GM12865 (cell line): ENCODE measurements at places on chromosomes 1 and 21.

- no peak for DNase-seq
These were observed 32.5 kb upstream of the KIF1B start for GRCh38 chr1:10177876-10178275.

GRCh38 chr1:181113059-181113641 is 24.6 kb downstream of the IER5 start:
- DNase-seq: no peak

DNA sequence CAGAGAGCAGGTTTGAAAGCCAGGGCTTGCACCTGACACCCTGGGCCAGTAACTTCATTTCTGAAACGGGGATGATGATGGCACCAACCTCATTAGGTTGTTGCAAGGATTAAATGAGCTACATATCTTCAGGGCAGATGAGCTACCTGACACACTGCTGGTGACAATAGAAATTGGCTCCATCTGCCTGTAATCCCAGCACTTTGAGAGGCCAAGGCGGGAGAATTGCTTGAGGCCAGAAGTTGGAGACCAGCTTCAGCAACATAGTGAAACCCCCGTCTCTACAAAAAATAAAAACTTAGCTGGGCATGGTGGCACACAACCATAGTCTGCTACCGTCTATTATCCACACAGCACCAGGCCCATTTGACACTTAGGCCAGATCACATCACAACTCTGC is 6.3 kb upstream of the TTC39A start:
- DNase-seq: no peak

GRCh38 chr1:99439433-99440075 is 175.3 kb downstream of the PLPPR4 start:
- no peak for DNase-seq

DNA sequence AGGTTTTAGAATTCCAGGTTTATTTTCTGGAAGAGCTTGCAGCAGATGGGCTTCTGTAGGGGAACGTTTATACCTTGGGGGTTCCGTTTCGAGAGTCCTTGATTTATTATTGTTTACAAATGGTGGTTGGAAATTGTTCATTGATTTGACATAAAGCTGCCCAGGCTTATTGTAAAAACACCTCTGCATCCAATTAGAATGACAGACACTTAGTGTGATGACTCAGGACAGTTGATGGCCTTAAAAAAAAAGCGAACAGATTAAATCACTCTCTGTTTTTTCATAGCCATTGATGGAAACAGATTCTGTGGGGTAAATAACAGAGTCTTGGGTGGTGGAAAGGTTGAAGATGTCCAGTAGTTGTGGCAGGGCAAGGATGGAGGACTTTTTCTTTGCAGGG is 35.4 kb downstream of the GALNT2 start:
- no peak for DNase-seq

GRCh38 chr1:49197081-49197480 is 420.4 kb upstream of the BEND5 start:
- DNase-seq: no peak

DNA sequence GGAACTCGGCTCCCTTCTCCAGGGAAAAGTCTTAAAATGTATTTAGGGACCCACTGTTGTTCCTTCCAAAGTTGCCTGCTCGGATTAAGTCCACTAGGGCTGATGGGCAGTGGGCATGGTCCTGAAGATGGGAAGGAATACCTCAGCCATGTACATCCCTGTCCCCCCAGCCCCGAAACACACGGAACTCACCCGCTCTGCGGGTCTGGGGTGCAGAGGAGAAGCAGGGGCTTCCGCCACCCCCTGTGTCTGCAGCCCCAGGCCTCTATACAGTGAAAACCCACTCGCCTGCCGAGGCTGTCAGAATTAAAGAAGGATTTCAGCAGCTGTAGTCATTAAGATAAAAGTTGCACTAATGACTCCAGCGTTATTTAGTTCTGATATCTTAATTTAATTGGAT is 212.6 kb upstream of the VAMP3 start:
- no peak for DNase-seq

DNA sequence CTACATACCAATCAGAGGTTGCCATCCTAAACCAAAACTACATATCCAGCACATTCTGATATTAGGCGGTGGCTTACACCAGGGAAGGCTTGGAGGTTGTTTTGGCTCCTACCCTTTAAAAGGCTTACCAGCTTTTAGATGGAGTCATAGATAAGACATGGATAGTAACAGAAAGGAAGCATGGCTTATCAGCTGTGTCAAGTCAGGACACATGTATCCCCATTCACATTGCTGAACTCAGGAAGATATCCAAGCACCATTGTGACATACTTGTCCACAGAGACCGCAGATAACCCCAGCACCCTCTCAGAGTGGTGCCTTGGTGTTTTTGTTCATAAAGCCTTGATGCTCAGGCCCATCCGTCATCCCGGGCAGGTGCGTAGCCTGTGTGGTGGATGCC is 39.7 kb downstream of the ADARB1 start:
- DNase-seq: no peak

- no peak for DNase-seq
These were observed 882.4 kb upstream of the ADGRL2 start for GRCh38 chr1:80918380-80918779.

- DNase-seq: peak; percentile 35
These were observed 114.6 kb upstream of the KIAA0040 start for GRCh38 chr1:175307160-175307559.

- DNase-seq: no peak
These were observed 21.5 kb downstream of the PDPN start for GRCh38 chr1:13605159-13605558.

GRCh38 chr1:115454837-115455511 is 116.9 kb upstream of the NGF start:
- no peak for DNase-seq

DNA sequence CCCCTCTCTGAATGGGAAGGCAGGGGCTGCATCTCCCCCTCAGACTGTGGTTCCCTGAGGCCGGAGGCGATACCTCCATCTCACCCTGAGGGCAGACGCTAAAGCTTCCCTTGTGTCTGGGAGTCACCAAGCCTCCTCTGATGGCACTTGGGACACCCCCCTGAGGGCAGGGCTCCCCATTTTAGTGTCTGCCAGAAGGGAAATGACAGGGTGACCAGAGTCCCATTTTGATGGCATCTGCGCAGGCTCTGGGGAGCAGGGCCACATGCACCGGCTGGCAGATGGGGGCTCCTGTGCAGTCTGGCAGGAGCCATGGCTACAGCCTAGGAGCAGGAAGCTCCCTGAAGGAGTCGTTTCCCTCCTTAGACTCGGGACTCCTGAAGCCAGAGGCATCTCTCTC is 1.7 kb downstream of the S100A2 start:
- no peak for DNase-seq

DNA sequence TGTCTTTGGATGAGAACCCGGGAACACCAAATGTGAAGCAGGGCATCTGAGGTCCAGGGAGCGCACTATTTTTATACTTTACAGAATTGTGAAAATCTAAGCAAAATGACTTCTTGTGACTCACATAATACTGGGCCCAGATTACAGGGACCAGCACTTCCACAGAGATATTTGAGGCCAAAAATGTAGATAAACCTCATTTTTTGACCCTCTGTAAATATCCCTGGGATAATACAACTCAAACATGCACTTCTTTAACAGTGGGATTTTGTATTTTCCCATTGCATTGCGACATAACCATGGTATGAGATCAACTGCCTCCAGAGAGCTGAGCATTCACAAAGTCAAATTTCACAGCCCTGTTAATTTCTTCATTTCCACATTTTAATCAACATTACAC is 289.4 kb upstream of the ADGRL4 start:
- no peak for DNase-seq

DNA sequence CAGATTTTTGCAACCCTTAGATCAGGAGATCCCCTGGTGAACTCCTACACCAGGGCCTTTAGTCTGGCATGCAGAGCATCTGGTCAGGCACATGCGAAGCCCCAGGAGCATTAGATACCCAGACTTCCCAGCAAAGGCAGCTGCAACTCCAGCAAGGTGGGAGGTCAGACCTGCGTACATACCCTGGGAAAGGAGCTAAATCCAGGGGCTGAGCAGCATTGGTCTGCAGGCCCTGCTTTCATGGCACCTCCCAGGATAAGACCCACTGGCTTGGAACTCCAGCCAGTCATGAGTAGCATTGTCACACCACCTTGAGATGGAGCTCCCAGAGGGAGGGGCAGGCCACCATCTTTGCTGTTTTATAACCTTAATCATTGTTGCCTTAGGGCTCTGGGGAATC is 92.3 kb downstream of the KCNT2 start:
- DNase-seq: no peak

DNA sequence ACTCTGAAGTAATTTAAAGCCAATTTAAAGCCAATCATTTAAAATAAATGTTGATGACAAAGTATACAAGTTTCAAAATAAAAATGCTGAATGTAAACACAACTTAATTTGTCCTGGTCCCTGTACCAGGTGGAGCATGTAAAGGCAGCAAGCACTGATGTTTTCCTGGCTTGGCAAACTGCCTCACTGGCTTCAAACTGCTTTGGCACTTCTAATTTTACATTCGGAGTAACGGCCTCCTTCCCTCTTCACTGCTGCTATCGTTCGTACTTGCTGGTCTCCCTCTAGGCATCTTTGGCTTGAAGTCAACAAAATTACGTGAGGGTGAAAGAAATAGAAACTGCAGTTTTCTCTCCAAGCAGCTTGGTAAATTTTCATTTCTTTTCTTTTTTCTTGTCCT is 287.9 kb downstream of the LTN1 start:
- DNase-seq: no peak

GRCh38 chr1:108785264-108785663 is 38.8 kb downstream of the STXBP3 start:
- DNase-seq: no peak

- no peak for DNase-seq
These were observed 35.2 kb upstream of the CTPS1 start for GRCh38 chr1:40944326-40944725.

GRCh38 chr1:236336084-236336483 is 54.3 kb upstream of the ERO1B start:
- DNase-seq: no peak

GRCh38 chr1:168285521-168285790 is 4.8 kb downstream of the TBX19 start:
- DNase-seq: no peak

DNA sequence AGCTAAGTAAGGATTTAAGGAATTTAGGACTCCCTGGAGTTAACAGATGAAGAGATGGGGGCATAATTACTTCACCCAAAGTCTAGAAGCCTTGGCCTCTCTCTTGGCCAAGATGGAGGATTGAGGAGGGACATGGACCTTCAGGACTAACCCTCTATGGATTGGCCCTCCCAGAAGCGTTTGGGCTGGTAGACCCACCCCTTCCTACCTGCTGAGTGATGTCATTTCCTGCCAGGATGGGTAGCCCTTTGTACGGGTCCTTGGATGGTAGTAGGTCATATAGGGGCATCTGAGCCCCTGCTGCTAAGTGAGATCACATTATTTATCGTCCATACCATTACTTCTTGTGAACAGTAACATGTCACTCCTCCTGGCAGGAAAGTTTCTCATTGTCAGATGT is 17.7 kb downstream of the LURAP1 start:
- DNase-seq: no peak

DNA sequence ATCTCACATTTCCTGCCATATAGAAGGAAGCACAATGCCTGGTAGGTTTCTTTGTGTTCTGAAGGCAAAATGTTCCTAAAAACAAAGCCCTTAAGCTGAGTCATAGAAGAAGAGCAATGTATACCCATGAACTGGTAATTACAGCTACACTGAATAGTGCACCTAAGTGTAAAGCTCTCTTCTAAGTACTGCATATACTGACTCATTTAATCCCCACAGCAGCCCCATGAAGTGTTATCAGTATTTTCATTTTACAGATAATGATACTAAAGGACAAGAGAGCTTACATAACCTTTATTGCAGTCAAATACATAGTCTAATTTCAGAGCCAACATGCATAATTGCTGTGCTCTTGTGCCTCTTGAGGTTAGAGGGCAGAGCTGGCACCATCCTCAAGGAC is 239.9 kb downstream of the DPYD start:
- no peak for DNase-seq
